Neuronal stem cell (in vitro differentiated cells): ENCODE measurements at places on chromosomes 5 and 9.

GRCh38 chr9:135076143-135076875, 11.2 kb upstream of the OLFM1 start:
- no peak for DNase-seq

DNA sequence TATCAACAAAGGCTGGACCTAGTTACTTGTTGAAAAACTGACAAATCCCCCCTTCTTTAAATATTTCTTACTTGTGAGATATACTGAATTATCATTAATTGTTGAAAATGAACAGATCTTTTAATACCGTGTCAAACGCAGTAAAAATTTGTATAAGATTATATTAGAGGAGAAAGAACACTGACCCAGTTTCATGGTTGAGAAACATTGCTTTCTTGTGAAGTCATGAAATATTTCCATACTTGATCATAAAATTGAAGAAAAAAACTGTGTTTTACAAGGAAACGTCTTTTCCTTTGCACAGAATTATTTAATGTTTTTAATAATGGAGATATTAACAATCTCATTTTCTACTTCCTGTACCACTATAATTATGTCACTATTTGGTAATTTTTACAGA, 45.8 kb downstream of the MOCS2 start:
- DNase-seq, result no peak

DNA sequence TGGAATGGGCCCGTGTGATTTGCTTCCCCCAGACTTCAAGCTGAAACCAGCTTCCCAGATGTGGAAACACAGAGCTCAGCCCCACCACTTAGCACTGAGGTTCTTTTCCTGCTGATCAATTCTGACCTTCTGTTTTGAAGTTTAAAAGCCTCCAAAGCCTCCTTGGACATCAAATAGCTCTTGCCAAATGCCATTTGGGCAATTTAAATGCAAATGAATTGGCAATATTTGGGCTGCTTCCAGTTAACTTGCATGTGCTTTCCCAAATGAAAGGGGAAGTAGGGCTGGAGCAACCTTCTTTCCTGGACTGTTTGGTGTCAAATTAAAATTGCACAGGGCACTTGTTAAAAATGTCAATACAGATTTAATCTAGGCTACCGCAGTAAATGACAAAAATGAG, 710.5 kb downstream of the TLR4 start:
- DNase-seq, result no peak

GRCh38 chr9:93258818-93259489, 75.0 kb downstream of the WNK2 start:
- DNase-seq, result no peak

- no peak for DNase-seq
Observed at GRCh38 chr5:14105718-14106410, 37.3 kb upstream of the TRIO start.

DNA sequence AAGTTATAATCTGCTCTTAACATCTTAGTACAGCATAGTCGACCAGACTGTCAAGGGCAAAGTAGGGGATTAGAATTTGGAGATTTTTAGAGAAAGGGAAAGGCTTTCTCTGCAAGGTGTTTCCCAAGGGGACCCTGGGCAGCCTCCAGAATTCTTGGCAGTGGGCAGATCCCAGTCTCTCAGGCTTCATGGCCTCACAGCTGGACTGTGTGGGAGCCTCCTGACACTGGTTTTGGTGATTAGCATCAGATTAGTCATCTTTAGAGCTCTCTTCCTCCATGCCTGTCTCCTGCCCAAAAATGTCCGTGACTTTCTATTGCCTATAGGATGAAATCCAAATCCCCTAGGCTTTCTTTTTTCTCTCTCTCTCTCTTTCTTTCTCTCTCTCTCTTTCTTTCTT, 370.7 kb downstream of the ZSWIM6 start:
- no peak for DNase-seq

DNA sequence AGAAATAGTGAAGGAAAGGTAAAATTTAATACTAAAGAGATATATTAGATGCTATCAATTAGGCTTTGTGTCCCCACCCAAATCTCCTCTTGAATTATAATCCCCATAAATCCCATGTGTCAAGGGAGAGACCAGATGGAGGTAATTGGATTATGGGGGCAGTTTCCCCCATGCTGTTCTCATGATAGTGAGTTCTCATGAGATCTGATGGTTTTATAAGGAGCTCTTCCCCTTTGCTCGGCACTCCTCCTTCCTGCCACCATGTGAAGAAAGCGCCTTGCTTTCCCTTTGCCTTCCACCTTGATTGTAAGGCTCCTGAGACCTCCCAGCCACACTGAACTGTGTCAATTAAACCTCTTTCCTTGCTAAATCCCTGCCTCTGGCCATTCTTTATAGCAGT, 697.0 kb upstream of the RGMB start:
- DNase-seq, result no peak

DNA sequence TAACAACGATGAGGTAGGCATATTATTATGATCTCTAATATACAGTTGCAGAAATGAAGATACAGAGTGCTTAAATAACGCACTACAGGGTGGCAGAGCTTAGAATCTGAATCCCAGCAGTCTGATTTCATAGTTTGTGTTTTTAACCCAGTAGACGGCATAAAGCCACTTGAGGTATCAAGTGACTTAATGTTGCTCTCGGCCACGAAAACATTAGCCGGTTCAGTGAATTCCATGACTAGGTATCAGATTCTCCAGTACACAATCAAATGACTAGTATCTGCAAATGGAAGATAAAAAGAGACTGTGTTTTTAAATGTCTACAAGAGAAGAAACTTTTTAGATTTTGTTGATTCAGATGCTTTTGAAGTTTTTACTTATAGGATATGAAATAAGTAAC, 24.8 kb downstream of the SMC2 start:
- no peak for DNase-seq

GRCh38 chr5:32159328-32160072, 14.6 kb downstream of the GOLPH3 start:
- DNase-seq, result no peak

DNA sequence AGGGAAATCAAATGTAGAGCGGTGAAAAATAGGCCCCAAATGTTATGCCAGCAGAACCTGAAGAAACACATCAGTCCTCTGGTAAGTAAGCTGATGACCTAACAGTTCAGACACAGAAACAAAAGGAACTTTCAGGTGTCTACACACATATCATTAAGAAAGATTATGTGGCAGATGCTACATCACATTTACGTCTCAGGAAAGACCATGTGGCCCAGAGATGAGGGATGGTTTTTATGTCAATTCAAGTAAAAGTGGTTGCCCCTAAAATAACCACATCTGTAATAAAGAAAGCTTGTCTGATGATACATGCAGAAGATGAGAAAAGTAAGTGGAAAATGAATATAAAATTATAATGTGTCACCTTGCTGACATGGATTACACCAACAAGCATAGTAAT, 31.4 kb downstream of the GNAQ start:
- no peak for DNase-seq

- DNase-seq, result no peak
Observed at GRCh38 chr5:95863383-95863757, 40.8 kb upstream of the GLRX start.

GRCh38 chr5:1374679-1375055, 29.8 kb upstream of the CLPTM1L start:
- DNase-seq, result no peak

DNA sequence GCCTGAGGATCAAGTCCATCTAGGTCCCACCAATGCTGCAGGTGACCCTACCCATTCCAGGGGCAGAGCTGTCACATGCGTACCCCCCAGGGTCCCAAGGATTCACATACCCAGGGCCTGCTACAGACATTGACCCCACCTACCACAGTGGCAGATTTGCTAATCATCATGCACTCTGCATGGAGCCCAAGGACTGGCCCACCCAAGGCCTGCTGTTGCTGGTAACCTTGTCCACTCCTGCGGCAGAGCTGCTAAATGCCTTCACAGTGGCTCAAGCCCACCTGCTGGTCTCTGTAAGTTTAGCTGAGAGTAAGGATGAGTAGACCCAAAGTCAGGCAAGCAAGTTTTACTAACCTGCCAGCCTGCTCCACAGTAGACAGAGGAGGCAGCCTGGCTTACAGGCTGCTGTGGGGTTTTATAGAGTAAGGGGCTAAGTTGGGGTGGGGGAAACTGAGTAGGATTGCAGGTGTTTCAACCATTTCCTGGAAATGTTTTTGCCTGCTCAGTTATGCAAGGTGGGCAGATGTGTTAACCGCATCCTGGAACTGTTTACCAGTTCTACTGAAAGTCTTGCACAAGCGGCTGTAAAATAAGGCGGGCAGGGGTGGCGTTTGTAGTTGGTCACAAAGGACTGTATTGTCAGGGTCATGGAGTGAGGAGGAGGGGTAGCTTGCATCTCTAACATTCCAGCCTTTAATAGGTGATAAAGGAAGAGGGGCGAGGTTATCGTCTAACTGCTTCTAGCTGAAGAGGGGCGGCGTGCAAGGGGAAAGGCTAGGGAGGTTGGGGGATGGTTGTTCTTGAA, 2163.5 kb upstream of the WWC1 start:
- DNase-seq, result no peak

DNA sequence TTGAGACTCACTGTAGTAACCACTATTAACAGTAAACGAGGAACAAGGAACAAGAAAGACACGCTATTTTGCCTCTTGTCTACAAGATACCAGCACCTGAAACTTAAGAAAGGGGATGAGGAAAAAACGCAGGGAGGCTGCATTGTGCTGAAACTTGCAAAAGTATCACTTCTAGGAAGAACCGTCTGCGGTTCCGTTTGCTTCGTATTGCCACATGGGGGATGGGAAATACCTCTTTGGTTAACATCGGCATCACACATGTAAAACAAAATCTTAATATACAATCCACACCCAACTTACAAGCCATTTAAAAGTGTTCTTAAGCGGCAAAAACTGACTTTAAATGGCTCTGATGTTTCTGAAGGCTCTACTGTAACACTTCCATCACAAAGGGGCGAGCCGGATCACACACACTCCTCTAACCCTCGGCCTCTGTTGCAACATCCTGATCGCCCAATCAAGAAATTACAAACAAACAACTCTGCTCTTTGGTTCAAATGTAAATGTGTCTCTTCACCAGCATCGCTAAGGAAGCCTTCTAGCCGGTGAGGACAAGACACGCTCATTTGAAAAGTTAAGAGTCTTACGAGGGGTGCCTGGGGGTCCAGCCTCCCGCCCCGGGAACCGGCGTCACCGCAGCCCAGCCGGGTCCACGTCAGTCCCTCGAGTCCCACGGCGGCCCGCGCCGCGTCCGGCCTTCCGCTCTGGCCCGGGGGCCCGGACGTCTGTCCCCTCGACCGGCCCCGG, 621 bp downstream of the SEC16A start:
- peak; percentile 29 for DNase-seq

GRCh38 chr5:141788296-141788970, 89.8 kb downstream of the PCDH1 start:
- no peak for DNase-seq

DNA sequence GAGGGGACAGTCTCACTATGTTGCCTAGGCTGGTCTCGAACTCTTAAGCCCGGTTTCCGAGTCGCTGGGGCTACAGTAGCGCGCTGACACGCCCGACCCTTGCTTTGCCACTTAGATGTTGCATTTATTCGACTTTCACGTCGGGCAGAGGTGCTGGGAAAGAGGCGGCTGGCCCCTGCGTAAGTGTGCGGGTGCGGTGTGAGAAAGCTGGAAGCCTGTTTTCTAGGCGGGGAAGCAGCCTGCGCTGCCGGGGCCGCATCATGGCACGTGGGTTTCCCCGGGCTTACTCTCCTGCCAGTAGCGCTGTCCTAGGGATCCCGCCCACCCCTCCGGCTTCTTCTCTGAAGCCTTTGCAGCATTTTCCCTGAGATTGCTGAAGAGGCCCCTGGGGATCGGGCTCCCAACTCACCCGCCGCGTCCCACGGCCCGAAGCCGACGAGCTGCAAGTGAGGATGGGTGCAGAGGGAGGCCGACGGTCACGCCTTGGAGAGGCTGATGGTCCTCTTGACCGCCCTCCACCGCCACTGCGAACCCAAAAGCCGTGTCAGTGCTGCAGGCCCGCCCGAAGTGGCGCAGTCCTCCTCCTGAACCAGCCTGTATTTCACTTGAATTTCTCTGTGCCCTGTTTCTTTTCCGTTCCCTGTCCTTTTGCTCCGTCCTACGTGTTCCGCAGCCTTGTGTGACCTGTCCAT, 5.8 kb upstream of the TRIM41 start:
- DNase-seq, result peak; percentile 65

DNA sequence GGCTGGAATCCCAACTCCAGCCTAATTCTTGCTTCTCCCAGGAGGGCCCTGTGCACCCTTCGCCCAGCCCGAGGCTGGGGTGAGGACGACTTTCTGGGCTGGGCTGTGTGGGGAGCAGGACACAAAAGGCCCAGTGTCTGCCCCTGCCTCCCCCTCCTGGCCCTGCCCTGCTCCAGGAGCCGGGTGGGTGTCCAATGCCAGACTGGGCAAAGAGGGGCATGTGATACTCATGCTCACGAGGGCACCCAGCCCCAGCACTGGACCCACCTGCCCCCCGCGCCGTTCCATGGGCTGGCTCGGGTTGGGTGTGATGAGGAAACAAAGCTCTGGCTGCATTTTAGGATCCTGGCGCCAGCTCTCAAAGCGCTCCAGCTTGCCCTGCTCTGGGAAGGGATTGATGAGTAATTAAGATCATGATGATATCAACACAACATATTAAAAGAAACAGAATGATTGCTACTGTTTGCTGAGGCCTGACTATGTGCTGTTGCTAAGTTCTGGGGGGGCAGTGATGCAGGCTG, 30.7 kb downstream of the LHX2 start:
- DNase-seq, result no peak

DNA sequence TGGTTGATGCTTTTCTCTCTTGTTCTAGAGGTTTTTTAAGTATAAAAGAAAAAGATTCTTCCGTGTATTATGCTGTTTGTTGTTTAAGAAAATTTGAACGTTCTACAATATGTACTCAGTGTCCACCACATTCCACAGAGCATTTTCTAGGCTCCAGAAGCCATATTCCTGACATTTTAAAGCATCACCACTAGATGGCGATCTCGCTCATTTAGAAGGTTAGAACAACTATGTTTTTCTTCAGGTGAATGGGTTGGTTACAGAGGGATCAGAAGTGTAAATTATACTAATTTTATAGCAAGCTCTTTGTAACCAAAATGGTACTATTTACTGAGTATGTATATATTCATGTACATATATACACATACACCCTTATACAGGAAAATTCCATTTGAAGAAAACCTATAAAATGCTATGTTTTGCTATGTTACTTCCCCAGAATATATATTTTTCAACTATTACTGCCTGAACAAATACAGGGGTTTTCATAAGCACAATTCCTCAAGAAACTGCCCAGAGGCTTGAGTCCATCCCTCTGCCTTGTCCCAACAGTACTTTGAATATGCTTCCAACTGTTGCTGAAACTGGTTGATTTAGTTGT, 284.3 kb downstream of the CCDC171 start:
- DNase-seq, result peak; percentile 47

GRCh38 chr9:104885818-104886709, 41.9 kb downstream of the ABCA1 start:
- no peak for DNase-seq

GRCh38 chr9:6838158-6838557, 80.4 kb downstream of the KDM4C start:
- no peak for DNase-seq

- peak; percentile 65 for DNase-seq
Observed at GRCh38 chr9:135990468-135991429, 29.6 kb upstream of the UBAC1 start.

- DNase-seq, result no peak
Observed at GRCh38 chr5:33690374-33691135, 201.2 kb downstream of the ADAMTS12 start.

GRCh38 chr9:87554171-87554910, 56.7 kb downstream of the DAPK1 start:
- no peak for DNase-seq

GRCh38 chr9:126301985-126302603, 24.5 kb upstream of the MVB12B start:
- DNase-seq, result peak; percentile 44

GRCh38 chr9:94606646-94607422, 13.2 kb upstream of the FBP2 start:
- DNase-seq, result no peak

GRCh38 chr5:96597438-96598020, 64.6 kb upstream of the CAST start:
- no peak for DNase-seq
